ENCODE measurements at places on chromosomes 6 and 20. TPM values are rescaled to one million over a fixed set of nuclear protein-coding genes. Genes with fewer than 3 reads are reported as not detected.

GRCh38 chr20:37911261-37911660, 8.3 kb downstream of the VSTM2L start:
- DNase-seq: no peak

- peak; percentile 15 for DNase-seq
Measured at GRCh38 chr20:9460518-9460917, 53.9 kb upstream of the LAMP5 start.

- no peak for DNase-seq
Measured at GRCh38 chr6:92201618-92202017, 1217.7 kb downstream of the EPHA7 start.

Gene MYLK4
- total RNA-seq: 1.2 TPM

DNA sequence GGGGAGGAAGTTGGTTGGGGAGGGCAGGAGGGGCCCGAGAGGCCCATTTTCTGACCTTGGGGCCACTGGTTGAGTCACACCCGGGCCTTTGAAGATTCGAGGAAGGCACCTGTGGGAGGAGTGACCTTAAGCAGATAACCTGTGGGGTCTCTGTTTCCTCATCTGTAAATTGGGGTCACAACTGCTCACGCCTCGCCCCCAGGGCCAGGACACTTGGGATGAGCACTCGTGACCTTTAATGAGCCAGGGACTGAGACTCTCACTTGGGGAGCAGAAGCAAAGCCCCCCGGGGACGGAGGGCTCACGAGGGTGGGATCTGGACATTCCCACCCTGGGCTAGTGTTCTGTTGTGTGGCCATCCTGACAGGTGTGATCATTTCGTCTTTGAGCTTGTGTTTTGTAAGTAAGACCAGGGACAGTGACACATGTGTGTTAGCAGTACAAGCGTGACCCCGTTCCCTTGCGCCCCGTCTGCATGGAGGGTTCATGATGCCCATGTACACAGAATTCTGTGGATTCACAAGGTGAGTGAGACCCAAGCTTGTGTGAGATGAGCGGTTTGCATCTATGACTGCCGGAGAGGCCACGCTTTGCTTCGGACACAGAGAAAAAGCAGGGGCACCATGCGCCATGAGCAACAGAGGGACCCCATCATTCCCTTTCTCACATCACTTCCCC, 79.3 kb upstream of the PMEPA1 start:
- DNase-seq: no peak

GRCh38 chr6:123908797-123909196, 105.1 kb downstream of the NKAIN2 start:
- DNase-seq: no peak

Gene CASS4
- total RNA-seq: not detected

Gene TPBG
- total RNA-seq: 28.9 TPM

- no peak for DNase-seq
Measured at GRCh38 chr6:83901624-83902023, 42.1 kb downstream of the CYB5R4 start.

DNA sequence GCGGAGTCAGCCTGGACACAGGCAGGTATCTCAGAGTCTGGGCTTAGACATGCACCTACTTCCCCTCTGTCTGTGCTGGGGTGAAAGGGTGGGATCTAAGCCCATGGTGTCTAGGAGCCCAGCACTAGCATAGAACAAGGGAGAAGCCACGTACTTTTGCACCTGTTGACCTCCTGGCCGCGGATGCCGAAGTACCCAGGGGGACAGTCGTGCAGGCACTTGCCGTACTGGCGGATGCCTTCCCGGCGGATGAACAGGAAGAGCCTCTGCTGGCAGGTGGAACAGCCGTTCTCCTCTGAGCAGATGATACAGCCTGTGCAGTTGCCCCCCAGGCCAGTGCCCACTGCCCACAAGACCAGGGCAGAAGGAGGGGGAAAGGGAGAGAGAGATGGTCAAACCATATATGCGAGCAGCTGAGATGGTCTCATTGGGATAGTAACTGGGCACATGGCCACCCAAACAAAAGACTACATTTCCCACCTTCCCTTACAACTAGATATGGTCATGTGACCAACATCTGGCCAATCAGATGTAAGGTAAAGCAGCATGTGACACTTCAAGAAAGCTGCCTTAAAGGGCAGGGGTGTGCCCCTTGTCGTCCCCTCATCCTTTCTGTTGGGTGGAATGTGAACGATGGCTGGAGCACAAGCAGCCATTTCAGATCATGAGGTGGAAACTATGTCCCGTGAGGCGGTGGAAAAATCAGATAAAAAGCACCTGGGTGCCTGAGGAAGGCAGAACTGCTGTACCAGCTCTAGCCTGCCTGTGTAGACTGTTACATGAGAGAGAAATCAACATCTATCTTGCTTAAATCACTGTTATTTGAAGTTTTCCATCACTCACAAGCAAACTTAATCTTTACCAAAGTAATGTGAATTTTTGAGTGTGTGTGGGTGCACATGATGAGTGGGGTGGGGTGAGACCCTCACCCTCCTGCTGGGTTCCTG, 34.0 kb downstream of the RSPO4 start:
- peak; percentile 20 for DNase-seq

DNA sequence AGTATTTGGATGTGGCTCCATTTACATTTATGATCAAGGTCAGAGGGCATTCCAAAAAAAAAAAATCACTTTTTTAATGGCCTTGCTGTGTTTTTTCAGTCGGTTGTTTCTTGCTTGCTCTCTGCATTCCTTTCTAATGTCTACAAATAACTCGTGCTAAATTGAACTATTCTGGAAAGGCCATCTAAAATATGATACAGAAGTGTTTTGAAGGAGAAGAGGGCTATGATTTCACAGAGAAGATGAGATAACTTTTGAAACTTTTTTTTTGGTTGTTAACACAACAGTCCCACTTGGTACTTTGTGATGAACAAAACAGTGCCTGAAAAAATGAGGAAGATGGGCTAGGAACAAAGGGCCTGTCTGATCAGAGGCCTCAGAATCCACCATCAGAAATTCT, 156.1 kb upstream of the SMLR1 start:
- DNase-seq: no peak

DNA sequence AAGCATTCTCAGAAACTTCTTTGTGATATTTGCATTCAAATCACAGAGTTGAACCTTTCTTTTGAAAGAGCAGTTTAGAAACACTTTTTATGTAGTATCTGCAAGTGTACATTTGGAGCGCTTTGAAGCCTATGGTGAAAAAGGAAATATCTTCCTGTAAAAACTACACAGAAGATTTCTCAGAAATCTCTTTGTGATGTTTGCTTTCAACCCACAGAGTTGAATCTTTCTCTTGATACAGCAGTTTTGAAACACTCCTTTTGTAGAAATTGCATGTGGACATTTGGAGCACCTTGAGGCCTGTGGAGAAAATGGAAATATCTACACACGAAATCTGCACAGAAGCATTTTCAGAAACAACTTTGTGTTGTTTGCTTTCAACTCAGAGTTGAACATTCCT, 612.3 kb upstream of the ZNF337 start:
- no peak for DNase-seq

Gene HTR1E
- total RNA-seq: not detected

DNA sequence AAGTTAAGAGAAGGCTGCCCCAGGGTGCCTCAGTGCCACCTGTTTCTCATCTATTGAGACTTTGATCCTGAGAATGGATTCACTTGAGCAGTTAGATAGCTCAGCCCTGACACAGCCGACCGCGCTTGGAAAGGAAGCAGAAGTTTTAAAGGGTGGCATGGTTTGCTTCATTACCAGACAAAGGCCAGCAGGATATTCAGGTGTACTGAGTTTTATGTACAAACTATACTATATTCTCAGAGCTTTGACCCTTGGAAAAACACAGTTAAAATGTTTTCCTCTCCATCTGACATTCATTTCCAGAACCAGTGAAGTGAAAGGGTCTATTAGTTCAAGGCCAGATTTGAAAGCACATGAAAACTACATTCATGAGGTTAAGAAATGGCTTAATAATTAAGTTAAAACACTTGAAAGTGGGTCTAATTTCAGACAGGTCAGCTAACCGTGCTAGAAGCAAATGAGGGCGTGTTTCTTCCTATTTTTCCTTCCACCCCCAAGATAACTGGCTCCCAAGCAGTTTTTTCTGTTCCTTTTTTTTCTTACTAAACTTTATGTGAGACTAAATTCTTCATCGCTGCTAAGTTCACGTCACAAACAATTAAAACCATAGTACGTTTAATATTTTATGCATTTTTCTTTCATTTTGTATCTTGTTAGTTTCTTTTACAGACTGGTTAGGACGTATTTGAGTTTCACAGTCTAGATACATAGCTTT, 385.3 kb upstream of the SOX4 start:
- peak; percentile 51 for DNase-seq

DNA sequence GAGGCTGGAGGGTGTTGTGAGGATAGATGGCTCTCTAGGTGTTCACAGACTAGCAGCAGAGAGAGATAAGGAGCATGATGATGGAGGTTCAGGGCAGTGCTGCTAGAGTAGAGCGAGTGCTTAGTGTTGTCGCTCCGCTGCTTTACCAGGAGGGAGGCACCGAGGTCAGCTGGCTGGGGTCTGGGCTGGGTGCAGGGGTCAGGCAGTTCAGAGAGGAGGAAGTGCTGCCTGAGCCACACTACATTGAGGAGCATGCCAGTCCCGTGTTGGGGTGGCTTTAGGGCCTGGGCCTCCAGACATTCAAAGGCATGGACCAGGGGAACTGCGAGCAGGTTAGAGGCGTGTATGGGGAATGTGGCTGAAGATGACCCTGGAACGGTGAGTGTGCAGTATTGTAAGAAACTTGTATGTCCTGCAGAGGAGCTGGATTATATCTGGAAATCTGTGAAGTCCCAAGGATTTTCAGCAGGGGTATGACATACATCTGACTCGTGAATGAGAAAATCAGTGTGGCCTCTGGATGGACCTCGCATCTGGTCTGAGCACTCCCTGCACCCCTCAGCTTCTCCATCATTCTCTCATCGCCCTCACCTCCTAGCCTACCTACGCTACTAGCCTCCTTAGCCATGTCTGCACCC, 66.9 kb downstream of the IGF2R start:
- no peak for DNase-seq

- DNase-seq: no peak
Measured at GRCh38 chr6:16402581-16402900, 164.2 kb downstream of the GMPR start.

GRCh38 chr6:42313941-42314570, 96.4 kb upstream of the MRPS10 start:
- no peak for DNase-seq

- peak; percentile 87 for DNase-seq
Measured at GRCh38 chr6:25899123-25899522, 25.1 kb upstream of the SLC17A3 start.

Gene EFCAB8
- not detected for total RNA-seq

All from Caki2 (cell line).